Left cardiac atrium (tissue), 4 donors: ENCODE measurements at places on chromosomes 1 and 21. TPM values are rescaled to one million over a fixed set of nuclear protein-coding genes. Genes with fewer than 3 reads are reported as not detected.

PDE4B gene
- total RNA-seq, result 59.0 TPM

PAQR6 gene
- 0.71 TPM for total RNA-seq

PEAR1 gene
- 7.2 TPM for total RNA-seq

ASCL5 gene
- not detected for total RNA-seq

FAM72A gene
- 1.5 TPM for total RNA-seq

RNF186 gene
- not detected for total RNA-seq

NUP210L gene
- 0.74 TPM for total RNA-seq
